ENCODE measurements at places on chromosomes 12 and 14. TPM values are rescaled to one million over a fixed set of nuclear protein-coding genes. Genes with fewer than 3 reads are reported as not detected.

The TMEM63C gene
- total RNA-seq, result 0.45 TPM

The NKX2-8 gene
- not detected for total RNA-seq

The FAM222A gene
- 0.73 TPM for total RNA-seq

GRCh38 chr12:57085999-57086492, 2.9 kb upstream of the NAB2 start:
- peak; percentile 30 for DNase-seq
- no peaks in the 10 kb centered on the region for H3K27me3 ChIP-seq
- no peaks in the 10 kb centered on the region for H3K36me3 ChIP-seq
- H3K4me3 ChIP-seq, result peak overlapping the region; percentile 82
- peaks cover 47% of the 10 kb centered on the region for H3K4me1 ChIP-seq
- peak overlapping the region; percentile 95 for H3K27ac ChIP-seq

GRCh38 chr14:75857199-75857598, 124.6 kb downstream of the TGFB3 start:
- peak overlapping the region; percentile 9 for H3K27ac ChIP-seq
- H3K36me3 ChIP-seq, result peaks cover 4% of the 10 kb centered on the region
- H3K27me3 ChIP-seq, result no peaks in the 10 kb centered on the region
- no peak overlapping the region for H3K4me3 ChIP-seq

GRCh38 chr14:104509673-104510072, 69.9 kb upstream of the C14orf180 start:
- no peaks in the 10 kb centered on the region for H3K27me3 ChIP-seq
- H3K27ac ChIP-seq, result no peak overlapping the region
- H3K4me1 ChIP-seq, result no peaks in the 10 kb centered on the region
- H3K4me3 ChIP-seq, result no peak overlapping the region
- no peaks in the 10 kb centered on the region for H3K36me3 ChIP-seq

- peak overlapping the region; percentile 80 for H3K27ac ChIP-seq
- peak; percentile 51 for DNase-seq
- H3K27me3 ChIP-seq, result no peaks in the 10 kb centered on the region
- no peak overlapping the region for H3K4me3 ChIP-seq
These were observed 21.0 kb upstream of the RIC8B start for GRCh38 chr12:106753526-106753925.
